H1 (cell line): ENCODE measurements at places on chromosomes 4 and X. TPM values are rescaled to one million over a fixed set of nuclear protein-coding genes. Genes with fewer than 3 reads are reported as not detected.
A peak's percentile ranks its signal among the peaks of the same experiment; 100 is the strongest.

DNA sequence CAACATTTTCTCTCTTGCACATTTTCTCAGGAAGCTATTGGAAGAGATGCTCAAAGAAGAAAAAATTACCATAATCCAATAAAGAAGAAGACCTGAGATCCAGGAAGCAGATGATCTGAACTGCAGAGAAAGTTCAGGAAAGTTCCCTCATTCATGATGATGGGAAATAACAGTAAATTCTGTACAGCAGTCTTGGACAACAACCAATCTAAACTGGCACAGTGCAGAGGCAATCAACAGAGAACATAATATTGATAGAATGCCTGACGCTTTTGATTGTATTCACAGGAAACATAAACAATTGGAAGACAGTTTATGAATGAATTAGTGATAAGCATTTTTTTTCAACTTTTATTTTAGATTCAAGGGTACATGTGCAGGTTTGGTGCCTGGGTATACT, 428.9 kb downstream of the KCTD8 start:
- no peak overlapping the region for H3K4me3 ChIP-seq
- H3K36me3 ChIP-seq = no peaks in the 10 kb centered on the region
- no peak for DNase-seq

DNA sequence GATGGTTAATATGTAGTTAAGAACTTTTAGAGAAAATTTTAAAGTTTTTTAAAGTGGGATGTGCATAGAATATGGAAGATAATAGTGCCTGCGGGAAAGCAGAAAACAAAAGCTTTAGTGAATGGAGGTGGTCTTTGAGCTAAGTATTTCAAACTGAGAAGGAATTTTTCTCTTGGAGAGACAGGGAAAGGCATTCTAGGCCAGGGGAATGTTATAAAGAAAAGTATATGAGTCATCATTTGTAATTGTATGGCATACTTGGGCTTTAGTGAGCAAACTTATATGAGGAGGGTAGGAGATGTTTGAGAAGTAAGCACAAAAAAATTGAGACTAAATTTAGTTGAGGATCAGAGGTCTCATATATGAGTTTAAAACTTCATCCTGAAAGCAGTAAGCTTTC, 467.0 kb downstream of the PPARGC1A start:
- no peak for DNase-seq
- no peaks in the 10 kb centered on the region; the same call in 1 of the 2 replicates for H3K4me1 ChIP-seq
- no peaks in the 10 kb centered on the region for H3K36me3 ChIP-seq
- H3K27ac ChIP-seq = 0 out of 2 replicates have a peak overlapping the region, but pooled peaks have one; percentile 48

- no peak overlapping the region for H3K27ac ChIP-seq
- H3K4me3 ChIP-seq = no peak overlapping the region
Observed at GRCh38 chr4:6969826-6970800, 60.5 kb downstream of the TBC1D14 start.

CXCL11 gene
- total RNA-seq = 0.33 TPM in 1 of 2 replicates, not detected in the other
